Astrocyte (in vitro differentiated cells and primary cell): ENCODE measurements at places on chromosomes 7 and 10.

DNA sequence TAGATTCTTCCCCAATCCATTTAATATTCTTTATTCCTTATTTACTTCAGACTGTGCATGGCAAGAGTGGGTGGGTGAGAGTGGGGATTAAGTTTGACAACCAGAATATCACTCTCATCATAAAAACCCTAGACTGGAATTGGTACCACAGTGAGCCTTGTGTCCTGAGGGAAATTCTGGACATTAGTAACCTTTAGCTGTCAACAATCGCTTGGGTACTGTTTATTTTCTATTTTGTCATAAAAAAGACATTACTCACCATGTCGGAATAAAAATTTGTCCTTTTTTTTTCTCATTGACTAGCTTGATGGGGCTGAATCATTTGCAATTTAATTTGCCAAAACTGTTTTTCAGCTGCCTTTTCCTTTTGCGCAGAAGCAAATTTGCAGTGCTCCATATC, 176.1 kb upstream of the SEMA3C start:
- no peak for DNase-seq

DNA sequence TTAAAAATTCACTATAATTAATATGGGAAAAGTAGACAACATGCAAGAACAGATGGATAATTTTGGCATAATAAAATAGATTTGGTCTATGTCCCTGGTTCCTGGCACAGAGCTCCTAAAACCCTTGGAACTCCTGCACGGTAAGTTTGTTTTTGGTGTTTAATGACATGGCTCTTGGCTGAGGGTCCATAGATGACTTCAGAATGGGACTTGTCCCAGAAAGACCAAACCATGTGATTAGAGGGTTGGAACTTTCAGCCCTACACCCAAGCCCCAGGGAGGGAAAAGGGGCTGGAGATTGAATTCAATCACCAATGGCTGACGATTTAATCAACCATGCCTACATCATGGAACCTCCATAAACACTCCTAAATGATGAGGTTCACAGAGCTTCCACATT, 12.6 kb upstream of the GSDME start:
- DNase-seq: no peak

DNA sequence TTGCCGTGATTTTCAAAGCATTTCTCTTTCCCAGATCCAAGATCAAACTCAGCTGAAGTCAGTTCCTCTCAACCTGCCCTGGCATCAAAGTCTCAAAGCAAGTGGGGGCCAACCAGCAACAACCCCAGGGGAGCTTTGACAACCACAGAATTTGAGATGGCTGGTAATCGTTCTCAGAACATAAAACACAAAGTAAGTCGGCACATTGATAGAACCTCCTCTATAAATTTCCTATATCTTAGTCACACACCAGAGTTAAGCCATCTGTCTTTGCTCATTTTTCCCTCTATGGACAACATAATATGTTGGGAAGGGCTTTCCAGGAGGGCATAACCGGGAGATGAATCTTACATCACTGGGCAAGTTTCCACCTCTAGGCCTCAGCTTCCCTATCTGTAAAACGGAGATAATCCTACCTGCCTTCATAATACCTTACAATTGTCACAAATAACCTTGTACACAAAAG, 1.2 kb upstream of the DNAJC9 start:
- no peak for DNase-seq

GRCh38 chr10:48759113-48759901, 74.6 kb downstream of the WDFY4 start:
- no peak for DNase-seq

- no peak for DNase-seq
These were observed at the start of gene IL2RA for GRCh38 chr10:6062101-6062771. Gene IL2RA (minus strand): TSS chr10:6062367. CDS start chr10:6062151, 216 bp downstream.

DNA sequence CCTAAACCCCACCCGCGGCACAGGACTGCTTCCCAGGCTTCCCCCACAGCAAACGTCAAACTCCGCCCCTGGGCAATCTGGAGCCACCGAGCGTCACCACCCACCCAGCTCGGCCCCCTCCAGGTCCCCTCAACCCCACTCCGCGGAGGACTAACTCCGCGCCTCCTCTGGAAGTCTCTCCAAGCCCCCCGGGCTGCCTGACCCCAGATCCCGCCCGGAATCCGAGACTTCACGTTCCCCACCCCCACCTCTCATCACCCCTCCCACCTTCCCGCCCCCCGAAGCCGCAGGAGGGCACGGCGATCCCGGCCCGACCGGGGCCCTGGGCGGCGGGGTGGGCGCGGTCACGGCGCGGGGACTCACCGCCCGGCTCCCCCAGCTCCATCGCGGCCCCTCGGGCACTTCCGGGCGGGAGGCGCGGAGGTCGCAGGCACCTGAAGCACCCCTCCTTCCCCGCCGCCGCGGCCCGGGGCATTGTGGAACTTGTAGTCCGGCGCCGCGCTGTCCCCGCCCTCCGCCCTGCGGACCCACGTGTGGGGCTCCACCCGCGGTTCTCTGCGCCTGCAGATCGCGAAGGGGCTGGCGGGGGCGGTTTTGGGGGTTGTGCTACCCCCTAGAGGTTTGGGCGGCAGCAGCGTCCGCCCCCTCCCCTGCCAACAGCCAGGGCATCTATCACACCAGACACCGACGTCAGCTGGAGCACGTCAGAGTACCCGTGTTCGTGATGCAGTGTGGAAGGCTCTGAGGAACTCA, at the start of gene TMUB1:
TSS of gene TMUB1 (minus strand) at position 423 of the 753 bp plus-strand sequence. CDS start 930 bp downstream, outside the sequence.
- no peak for DNase-seq

DNA sequence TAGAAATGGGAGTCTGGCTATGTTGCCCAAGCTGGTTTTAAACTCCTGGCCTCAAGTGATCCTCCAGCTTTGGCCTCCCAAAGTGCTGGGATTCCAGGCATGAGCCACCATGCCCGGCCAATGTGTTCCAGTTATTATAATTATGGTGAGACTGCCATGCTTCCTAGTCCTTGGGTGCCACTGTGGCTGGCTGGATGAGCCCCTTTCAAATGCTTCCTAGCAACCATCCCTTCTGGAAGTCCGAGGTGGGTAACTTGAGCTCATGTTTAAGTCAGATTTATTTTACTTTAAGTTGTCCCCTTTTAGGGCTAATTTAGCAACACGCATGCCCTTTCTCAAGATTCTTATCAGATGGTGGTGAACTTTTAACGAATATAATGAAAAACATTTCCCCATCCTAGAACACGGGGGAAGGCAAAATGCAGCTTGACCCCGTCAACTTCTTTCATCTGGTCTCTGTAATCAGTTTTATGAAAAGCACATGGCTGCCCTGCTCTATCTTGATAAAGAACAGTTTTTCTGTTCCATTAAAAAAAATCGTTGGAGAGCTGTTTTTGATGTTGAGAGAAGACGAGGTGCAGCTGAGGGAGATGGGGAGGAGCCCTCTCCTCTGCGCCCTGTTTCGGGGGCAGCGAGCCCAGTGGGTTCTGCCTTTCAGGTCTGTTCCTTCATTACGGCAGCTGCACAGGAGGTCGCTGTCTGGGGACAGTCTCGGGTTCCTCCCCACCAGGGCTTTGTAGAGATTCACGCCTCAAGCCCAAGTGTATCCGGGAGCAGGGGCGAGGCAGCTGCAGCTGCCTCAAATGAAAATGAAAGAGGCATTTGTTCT, 61.0 kb upstream of the MKI67 start:
- no peak for DNase-seq

DNA sequence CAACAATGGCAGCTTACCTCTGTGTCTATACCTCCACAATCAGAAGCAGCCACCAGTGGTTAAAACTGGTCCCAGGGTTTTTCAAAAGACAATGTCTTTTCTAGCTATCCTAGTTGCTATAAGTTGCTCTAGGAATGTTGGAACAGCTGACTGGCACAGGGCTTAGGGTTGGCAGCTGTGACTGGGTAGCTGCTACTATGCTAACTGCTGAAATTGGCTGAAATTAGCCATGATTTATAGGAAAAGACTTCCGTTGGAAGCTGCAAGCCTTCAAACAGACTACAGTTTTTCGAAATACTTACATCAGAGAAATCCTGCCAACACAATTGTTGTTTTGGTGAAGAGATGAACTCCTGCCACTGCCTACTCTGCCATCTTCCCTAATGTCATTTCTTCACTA, 102.3 kb downstream of the MKX start:
- no peak for DNase-seq

GRCh38 chr10:117741524-117741923, 199.0 kb downstream of the EMX2 start:
- no peak for DNase-seq

- DNase-seq: no peak
These were observed 48.7 kb downstream of the ANK3 start for GRCh38 chr10:60340973-60341372.

- no peak for DNase-seq
These were observed 24.6 kb upstream of the DDX50 start for GRCh38 chr10:68876246-68877138.
